AG08396 (cell line): ENCODE measurements at places on chromosomes 5 and 9.
A peak's percentile ranks its signal among the peaks of the same experiment; 100 is the strongest.

DNA sequence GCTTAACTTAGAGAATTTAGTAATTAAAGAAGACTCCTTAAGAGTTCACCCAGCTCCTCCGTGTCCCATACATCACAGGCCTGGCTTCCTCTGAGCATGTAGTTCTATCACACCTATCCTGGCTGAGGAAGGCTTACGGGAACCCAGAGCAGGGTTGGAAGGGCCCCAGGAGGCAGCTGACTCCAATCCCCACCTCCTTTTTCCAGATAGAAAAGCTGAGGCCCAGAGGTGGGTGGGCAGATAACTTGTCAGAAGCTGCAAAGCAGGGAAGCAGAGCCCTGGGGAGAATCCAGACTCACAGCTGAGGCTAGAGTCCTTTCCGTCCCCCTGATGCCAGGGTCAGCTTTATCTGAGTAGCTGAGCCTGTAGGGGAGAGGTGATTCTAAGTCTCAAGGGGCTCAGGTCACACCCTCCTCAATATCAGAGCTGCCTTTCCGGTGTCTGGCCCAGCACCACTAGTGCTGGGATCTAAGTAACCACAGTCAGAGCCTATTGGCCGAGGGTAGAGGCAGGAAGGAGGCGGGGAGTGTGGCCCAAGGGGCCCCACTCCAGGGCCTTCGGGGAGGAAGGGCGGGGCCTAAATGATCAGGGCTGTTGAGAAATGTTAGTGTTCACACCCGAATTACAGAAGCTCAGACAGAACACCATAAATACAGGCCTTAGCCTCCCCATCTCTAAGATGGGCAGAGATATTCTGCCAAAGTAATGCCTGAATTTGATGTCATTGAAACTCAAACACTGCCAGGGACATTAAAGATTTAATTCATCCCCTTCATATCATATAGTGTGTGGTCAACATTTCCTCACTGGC lies 9.9 kb downstream of the CCDC69 start:
- peak; percentile 43 for DNase-seq

GRCh38 chr5:2640717-2641116 lies 110.8 kb downstream of the IRX2 start:
- no peak for DNase-seq

GRCh38 chr5:54453046-54453445 lies 2.5 kb upstream of the HSPB3 start:
- no peak for DNase-seq

- DNase-seq = no peak
Observed at GRCh38 chr5:143214890-143215289, 188.6 kb downstream of the NR3C1 start.

GRCh38 chr9:12813533-12813932 lies 38.7 kb downstream of the LURAP1L start:
- DNase-seq = no peak
